ENCODE measurements at places on chromosomes 1 and 21.

DNA sequence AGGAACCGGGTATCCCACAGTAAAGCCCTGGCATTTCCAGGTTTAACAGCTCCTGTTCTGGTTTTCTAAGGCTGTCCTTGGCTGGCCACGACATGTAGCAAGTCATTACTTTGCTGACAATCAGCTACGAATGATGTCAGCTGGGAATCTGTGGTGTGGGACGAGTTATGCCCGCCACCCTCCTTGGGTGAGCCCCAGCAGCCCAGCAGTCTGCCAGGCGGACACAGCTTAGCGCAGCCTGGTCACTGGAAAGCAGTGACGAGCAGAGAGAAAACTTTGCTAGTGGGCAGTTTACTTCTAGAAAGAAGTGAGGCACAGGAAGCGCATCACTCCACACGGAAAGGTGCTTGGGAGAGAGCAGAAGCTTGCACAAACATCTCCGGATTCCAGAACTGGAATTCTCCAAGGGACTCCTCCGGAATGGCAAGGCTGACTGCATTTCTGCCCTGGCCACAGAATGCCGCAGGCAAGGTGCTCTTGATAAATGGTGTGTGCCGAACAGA is 15.5 kb upstream of the ZNF436 start:
- no peak for DNase-seq

- no peak for DNase-seq
Measured at GRCh38 chr1:240613356-240614142, 1.6 kb upstream of the GREM2 start.

GRCh38 chr1:244067893-244068292 is 16.8 kb downstream of the ZBTB18 start:
- no peak for DNase-seq

DNA sequence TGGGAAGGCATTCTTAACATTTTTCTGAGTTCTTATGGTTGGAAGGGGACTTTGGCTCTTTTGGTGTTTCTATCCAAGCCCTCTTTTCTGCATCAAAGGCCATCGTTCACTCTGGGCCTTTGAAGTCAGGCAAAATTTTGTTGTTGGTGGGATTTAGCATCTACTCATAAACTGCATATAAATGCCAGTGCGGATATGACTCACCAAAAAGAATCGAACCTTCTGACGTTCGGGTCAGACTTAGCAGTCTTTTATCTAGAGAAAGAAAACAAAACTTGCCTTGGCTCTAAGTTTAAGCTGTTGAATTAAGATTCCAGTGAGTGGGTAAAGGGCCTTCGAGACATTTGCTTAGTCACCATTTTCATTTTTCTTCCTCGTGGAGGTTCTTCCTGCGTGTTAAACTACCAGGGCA is 51.4 kb downstream of the EVA1C start:
- no peak for DNase-seq

DNA sequence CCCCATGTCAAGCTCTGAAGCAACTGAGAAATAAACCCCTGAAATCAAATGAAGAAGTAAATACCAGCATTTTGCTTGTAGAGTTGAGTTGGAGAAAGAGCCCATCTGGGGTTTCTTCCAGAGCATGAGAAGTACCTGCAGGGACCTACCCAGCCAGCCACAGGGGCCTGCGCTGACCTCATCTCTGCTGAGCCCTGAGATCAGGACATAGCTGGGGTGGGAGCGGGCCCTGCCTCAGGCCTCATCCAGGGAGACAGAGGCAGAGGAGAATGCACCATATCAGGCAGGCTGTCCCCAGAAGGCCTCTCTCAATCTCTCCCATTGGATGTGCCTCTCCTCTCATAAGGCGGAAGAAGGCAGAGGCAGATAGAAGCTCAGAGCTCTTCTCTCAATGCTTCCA is 27.6 kb downstream of the RUNX1 start:
- DNase-seq = no peak

DNA sequence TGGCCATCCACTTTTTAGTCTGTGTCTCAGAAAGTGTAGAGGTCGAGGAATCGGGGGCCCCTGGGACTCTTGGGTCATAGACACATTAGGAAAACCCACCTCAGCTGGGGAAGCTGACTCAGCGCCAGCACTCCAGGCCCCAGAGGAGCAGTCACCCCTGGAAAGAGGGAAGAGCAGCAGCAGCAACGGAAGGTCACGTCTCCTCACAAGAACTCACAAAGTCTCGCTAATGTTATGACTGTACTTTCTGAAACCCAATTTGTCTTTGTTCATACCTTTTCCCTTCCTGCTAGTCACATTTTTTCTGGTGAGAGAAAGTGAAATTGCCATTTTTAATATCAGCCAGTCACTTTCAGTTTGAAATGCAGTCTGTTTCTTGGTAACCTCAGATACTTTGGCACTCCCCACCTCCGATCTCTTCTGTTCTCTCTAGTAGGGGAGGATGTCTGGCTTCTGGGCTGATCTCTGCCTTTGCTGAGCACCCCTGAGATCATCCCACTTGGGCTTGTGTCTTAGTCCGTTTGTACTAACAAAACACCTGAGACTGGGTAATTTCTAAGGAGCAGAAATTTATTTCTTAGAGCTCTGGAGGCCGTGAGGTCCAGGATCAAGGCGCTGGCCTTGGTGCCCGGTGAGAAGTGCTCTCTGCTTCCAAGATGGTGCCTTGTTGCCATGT is 6.0 kb upstream of the NLRP3 start:
- DNase-seq = no peak

GRCh38 chr21:32137266-32137665 is 141.6 kb downstream of the MIS18A start:
- DNase-seq = no peak

DNA sequence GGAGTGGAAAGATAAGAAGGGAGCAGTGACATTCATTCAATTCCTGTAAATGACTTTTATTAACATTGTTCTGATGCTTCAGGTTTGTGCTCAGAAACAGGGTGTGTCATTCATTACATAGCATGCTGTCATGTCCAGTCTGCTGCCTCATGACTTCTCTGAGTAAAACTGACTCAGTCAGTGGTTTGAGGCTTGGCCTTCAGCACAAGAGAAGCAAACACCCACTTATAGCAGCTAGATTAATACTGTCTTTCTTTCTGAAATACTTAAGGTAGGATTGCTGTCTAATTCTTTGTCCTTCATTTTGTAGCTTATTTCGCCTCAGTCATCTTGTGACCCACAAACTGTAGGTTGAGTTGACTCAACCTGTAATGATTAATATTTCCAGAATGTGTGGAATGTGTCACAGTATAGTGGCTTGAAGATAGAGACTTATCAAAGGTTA is 32.9 kb downstream of the RASAL2 start:
- no peak for DNase-seq

DNA sequence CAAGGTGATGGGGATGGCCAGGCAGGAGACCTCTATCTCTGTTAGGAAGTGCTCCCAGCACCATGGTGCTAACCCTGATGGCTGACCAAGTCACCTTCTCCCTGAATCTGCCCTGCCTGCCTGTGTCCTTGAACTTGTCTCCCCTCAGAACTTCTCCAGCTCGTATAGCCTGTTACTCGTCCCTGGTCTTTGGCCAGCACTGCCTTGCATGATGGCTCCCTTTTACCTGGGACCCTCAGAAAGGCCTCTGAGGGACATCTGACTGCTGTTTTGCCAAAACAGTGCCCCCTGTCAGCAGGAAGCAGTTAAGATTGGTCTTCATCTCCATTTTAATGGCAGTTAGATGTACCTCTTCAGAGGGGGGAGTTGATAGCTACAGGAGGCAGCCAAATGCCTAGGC is 148.3 kb downstream of the RHOU start:
- DNase-seq = no peak

- DNase-seq = no peak
Measured at GRCh38 chr1:228112167-228112566, 3.1 kb upstream of the MRPL55 start.

DNA sequence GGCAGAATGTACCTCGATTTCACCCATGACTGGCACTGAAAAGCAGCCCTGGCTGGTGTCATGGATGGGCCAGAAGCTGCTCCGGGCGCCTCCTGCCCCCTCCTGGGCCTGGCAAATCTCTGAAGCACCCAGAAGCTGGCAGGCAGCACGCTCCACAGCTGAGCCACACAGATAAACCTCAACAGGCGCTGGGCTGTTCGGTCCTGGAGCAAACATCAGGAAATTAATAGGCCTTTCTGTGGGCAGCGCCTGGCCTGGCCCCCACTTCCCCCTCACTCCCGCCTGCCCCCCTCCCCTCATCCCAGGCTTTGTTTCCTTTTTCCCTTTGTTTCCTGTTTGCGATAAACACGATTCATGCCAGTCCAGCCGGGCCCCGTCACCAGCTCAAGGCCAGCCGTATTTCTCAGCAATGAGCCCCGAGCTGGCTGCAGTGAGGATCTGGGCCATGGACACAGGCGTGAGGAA is 20.1 kb upstream of the DISP3 start:
- no peak for DNase-seq

GRCh38 chr21:39781331-39781730 is 36.3 kb downstream of the IGSF5 start:
- DNase-seq = no peak

DNA sequence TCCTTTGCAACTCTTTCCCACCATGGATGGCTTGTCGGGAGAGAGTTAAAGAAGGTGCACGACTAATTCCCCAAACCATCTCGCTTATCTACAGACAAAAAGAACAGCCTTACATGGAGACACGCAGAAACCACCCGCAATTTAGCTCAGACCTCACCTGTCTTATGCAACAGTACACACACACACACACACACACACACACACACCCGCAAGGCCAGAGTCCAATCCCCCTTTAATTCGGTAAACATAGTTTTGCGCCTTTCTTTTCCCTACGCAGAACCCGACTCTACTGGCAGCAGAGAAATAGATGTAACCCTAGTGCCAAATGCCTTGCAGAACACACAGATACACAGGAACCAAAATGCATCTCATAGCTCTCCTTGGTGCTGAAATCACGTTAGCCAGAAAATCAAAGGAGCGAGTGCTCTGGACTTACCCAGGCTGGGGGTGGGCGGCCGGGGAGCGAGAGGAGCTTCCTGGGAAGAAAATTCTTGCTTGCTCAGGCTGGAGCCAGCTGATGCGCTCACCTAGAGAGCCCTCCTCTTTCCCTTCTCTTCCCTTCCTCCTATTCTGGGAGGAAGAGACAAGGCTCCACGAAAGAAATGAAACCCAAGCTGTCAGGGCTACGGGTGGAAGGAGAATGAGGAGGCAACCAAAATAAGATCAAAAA is 470 bp downstream of the TNR start:
- no peak for DNase-seq

DNA sequence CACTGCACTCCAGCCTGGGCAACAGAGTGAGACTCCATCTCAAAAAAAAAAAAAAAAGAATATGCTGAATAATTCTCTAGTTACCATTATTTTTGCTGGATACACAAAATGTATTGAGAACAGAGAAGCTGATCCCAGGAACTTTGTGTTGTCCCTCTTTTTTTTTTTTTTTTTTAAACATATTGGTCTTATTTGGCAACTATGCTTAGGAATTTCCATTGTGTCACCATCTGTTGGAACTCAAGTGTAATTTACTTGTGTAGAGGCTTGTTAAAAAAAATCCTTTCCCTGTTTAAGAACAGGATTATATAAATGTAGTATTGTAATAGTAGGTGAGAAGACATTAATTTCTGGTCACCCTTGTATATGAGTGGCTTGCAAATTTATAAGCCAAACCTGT is 28.6 kb downstream of the CAMSAP2 start:
- no peak for DNase-seq

DNA sequence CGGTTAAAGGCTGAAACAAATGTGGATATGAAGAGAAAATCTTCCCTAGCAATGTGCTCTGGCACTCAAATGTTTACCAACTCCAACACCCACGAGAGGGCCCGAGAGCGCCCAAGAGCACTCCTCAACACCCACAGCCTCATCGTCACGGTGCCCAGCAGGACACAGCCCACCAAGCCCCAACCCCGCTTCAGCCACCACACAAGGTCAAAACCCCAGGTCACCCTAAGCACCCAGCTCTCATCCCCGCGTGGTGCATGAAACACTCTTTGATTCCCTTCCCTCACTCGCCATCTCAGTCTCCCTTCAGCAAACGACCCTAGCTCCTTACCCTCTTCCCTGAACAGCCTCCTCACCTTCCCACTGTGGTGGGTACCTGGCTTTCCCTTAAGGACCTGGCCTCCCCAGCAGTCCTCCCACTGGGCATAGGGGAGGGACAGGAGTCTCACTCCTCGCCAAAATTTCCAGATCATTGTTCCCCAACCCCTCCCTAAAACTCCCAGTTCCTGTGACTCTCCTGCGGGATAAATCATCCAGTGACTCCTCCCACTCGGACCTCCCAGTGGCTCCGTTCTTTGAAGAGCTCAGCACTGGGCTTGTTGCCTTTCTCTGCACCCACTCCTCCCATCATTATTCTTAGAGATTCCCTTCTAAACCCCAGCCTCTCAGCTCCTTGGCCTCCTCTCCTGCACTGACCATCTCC is 170.4 kb upstream of the SYT6 start:
- DNase-seq = no peak

GRCh38 chr1:6852136-6852890 is 67.1 kb downstream of the CAMTA1 start:
- no peak for DNase-seq

- DNase-seq = no peak
Measured at GRCh38 chr1:61591351-61591750, 133.6 kb downstream of the TM2D1 start.
